Kasumi-1 (cell line): ENCODE measurements at places on chromosomes 3 and 15.
A peak's percentile ranks its signal among the peaks of the same experiment; 100 is the strongest.

GRCh38 chr3:53156368-53156834 is 4.6 kb upstream of the PRKCD start:
- no peak for DNase-seq

GRCh38 chr3:113654851-113655250 is 41.6 kb downstream of the USF3 start:
- no peak for DNase-seq

GRCh38 chr3:139757448-139758030 is 79.8 kb upstream of the NMNAT3 start:
- DNase-seq: no peak

DNA sequence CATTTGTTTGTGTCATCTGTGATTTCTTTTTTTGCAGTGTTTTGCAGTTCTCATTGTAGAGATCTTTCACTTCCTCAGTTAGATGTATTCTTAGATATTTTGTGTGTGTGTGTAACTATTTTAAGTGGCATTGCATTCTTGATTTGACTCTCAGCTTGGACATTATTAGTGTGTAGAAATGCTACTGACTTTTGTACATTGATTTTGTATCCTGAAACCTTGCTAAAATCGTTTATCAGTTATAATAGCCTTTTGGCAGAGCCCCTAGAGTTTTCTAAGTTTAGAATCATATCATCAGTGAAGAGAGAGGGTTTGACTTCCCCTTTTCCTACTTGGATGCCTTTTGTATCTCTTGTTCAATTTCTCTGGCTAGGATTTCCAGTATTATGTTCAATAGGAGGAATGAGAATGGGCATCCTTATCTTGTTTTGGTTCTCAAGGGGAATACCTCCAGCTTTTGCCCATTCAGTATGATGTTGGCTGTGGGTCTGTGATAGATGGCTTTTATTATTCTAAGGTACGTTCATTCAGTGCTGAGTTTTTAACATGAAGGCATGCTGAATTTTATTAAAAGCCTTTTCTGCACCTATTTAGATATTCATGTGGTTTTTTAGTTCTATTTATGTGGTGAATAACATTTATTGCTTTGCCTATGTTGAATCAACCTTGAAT is 211.7 kb downstream of the MBNL1 start:
- peak; percentile 15 for DNase-seq

DNA sequence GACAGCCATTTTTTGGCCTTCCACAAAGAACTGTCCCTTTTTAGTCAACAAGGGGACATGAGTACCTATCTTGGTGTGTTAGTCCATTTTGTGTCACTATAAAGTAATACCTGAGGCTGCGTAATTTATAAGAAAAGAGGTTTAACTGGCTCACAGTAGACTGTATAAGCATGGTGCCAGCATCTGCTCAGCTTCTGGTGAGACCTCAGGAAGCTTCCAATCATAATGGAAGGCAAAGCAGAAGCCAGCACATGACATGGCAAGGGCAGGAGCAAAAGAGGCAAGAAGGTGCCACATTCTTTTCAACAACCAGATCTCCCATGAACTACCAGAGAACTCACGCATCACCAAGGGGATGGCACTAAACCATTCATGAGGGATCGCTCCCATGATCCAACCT is 66.1 kb upstream of the VGLL4 start:
- DNase-seq: no peak

GRCh38 chr15:29133321-29133720 is 136.3 kb downstream of the NSMCE3 start:
- no peak for DNase-seq

- peak; percentile 54 for DNase-seq
These were observed 29.0 kb upstream of the BCL6 start for GRCh38 chr3:187774185-187774789.

GRCh38 chr3:124963755-124964154 is 29.2 kb upstream of the MUC13 start:
- DNase-seq: no peak

DNA sequence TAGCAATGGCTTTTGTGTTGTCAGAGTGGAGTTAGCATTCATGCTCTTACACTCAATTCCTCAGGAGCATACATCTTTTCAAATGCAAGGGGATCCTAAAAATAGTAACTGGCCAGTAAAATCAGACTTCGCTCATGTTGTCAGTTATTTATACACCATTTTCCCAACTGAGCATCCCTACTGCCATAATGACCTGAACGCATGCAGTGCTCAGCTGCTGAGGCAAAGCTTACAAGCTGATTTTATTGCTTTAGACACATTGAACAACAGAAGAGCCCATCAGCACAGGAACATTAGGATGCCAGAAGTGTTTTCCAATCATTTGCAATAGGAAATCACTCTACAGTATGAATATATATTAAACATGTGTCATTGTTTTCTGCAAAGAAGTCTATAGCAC is 689.7 kb upstream of the BCHE start:
- DNase-seq: no peak

- no peak for DNase-seq
These were observed 92.2 kb upstream of the AGTR1 start for GRCh38 chr3:148605521-148605920.

DNA sequence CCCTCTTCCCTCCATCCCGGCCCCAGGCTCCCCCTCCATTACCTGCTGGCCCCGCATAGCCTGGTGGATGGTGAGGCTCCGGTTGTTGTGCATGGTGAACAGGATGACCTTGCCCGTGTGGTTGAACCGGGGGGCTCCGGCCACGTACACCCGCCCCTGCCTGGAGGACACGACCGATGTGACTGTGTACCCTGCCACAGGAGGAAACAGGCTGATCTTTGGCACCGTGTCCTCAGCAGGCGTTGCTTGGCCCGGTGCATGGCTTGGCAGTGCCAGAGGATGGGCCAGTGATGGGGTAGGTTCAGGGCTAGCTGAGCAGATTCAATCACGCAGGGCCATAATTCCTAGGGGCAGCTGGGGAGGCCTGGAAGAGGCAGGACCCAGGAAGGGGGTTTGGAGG is 58.1 kb downstream of the FEM1B start:
- no peak for DNase-seq

GRCh38 chr3:38989917-38990510 is 61.7 kb downstream of the SCN11A start:
- no peak for DNase-seq

GRCh38 chr3:113262304-113262665 is 50.9 kb downstream of the BOC start:
- no peak for DNase-seq

- DNase-seq: no peak
These were observed 15.1 kb upstream of the BLM start for GRCh38 chr15:90701880-90702630.

DNA sequence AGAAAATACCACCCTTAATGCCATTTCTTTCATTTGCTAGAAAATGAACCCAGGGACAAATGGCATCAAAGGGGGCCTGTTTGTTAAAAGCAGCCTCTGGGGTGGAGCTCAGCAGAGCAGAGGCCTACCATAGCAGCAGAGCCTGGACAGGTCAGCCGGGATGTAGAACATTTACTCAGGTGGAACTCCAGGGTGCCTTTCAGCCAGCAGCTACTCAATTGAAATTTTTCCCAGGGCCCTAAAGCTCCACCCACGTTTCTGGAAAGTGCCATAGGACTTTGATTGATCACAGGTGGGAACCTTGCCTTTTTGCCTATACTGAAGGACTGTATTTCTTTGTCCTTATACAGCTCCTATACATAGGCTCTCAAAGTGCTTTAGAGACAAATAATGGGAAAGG is 74.5 kb upstream of the C15orf61 start:
- no peak for DNase-seq

GRCh38 chr15:92907896-92908712 is 8.0 kb downstream of the CHD2 start:
- DNase-seq: peak; percentile 43

DNA sequence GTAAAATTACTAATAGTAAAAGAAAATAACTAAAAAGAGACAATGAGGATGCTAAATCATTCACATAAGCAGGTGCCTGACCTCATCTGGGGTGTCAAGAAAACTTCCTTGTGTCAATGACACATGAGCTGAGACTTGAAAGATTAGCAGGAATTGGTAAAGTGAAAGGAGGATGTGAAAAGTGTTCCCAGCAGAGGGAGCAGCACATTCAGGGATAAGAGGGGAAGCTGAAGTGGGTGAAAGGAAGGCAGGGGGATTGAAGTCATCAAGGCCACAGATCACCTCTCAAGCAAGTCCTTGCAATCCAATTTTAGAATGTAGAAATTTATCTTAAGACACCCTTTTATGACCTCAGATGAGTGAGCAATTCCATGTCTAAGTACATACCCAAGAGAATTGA is 60.2 kb upstream of the ACP3 start:
- DNase-seq: peak; percentile 82

- DNase-seq: no peak
These were observed 819.1 kb downstream of the TUSC7 start for GRCh38 chr3:117528688-117529087.

- DNase-seq: no peak
These were observed 27.0 kb downstream of the PLS1 start for GRCh38 chr3:142623194-142623593.

GRCh38 chr3:27666708-27667107 is 55.4 kb downstream of the EOMES start:
- peak; percentile 96 for DNase-seq

DNA sequence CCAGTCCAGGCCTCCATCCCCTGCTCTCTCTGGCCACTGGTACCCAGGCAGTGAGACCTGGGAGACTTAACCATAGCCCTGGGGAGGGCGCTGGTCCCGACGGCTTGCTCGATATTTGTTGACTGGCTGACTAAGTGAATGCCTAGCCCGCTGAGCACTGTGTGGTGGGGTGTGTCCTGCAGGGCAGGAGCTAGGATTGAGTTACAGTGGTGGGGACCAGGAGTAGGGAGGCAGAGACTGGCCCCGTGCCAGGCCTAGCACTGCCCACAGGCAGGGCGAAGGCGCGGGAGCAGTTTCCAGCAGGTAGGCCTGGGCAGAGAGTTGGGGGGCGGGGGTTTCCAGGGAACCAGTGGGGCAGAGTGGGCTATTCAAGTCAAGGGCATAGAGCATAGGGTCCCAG is at the start of gene VILL:
Gene VILL (plus strand): TSS at position 260 of the 400 bp plus-strand sequence. CDS start 2,887 bp downstream, outside the sequence.
- no peak for DNase-seq

- no peak for DNase-seq
These were observed 3.6 kb upstream of the CHRM5 start for GRCh38 chr15:33964665-33965040.

- no peak for DNase-seq
These were observed 32.4 kb upstream of the NMNAT3 start for GRCh38 chr3:139710212-139710611.

DNA sequence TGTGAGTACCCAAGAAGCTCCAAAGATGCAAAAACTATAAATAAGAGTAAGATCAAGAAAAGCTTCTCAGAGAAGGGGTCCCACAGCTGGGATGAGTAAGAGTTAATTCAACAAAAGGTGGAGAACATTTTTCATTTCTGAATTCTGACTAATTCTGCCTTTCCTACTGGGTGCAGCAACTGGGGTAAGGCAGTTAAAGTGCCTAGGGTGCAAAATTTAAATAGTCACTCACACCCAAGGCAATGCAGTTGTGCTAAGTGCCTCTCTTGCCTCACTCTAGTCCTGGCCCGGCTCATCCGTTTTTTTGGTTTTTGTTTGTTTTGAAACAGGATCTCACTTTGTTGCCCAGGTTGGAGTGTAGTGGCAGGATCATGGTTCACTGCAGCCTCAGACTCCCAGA is 240.2 kb downstream of the TP63 start:
- DNase-seq: no peak

GRCh38 chr15:29361560-29361959 is 91.9 kb upstream of the NSMCE3 start:
- DNase-seq: no peak

DNA sequence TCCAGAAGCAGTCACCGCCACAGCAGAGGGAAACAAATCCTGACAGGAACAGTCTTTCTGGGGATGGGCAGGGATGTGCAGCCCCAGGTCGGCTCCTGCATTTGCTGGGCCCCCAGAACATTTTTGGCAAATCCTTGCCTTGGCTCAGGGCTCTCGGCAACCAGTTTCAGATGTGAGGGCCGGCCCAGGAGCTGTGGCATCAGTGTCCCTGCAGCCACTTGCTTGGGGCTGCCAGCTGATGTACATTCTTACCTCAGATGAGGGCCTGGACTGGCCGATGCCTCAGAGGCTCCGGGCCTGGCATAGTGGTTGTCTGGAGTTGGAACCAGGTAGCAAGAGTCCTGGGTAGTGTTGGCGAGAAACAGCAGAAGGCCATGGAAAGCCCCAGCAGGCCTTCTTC is 4.2 kb downstream of the CYB561D2 start:
- DNase-seq: no peak

- no peak for DNase-seq
These were observed 338.1 kb downstream of the GAP43 start for GRCh38 chr3:115961380-115961779.

DNA sequence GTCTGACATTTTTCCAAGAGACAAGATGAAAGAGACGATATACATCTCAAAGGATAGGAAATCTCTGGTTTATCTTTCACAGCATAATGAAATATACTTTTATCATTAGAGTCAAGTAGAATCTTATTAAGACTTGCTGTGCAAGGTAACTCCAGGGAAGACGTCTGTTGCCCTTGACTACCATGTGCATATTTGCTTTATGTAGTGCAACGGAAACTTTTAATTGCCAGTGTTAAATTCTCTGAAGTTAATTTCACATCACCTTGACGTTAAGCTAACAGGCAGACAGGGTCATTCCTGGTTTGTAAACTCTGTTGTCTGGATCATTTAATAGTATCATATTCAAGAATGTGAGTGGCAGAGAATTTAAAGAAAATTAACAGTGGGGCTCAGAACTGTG is 82.8 kb downstream of the LRTM1 start:
- no peak for DNase-seq

GRCh38 chr3:126153695-126154360 is 26.6 kb downstream of the ALDH1L1 start:
- no peak for DNase-seq

DNA sequence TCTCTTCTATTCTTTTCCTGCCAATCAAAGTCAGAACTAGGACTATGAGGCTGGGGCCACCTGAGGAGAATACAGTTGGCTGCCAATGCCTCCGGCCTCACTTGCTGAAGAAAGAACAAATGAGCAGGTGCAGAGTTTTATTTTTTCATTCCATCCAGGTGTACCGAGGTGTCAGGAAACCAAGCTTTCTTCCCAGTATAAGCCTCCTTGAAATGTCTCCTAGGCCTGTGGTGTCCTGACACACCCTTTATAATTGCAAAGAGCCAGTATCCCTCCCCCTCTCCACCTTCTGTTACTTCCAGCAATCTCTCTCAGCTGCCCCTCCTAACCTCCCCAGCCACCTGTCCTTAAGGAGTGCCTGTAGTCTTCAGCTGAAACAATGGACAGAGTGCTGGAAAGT is 127.9 kb downstream of the SLC9A9 start:
- DNase-seq: no peak
